Activated naive CD8-positive, alpha-beta T cell treated with anti-CD3 and anti-CD28 coated beads, Interleukin-2, amount 10 ng/mL, durations not matched to agents 7 days and 5 days (primary cell): ENCODE measurements at places on chromosomes 3 and 15. TPM values are rescaled to one million over a fixed set of nuclear protein-coding genes. Genes with fewer than 3 reads are reported as not detected.

GRCh38 chr15:67066041-67066958, 898 bp downstream of the SMAD3 start:
- DNase-seq: peak; percentile 57

DNA sequence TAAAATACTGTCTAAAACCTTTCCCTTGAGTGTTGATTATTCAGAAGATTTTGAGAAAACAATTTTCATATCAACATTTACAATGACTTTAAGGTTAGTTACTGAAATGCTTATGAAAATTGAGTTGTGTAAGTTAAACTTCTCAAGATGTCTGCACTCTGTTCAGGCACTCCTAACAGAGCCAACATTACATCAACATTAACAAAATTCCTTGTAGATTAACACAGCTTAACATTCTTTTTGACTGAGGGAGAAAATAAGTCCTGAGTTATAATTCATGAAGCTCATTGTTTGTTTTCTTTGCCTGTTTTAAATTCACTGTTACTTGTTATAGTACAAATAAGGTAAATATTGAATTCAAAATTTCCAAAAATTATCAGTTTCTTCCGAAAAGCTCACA, 9.0 kb downstream of the ACKR4 start:
- DNase-seq: no peak

DNA sequence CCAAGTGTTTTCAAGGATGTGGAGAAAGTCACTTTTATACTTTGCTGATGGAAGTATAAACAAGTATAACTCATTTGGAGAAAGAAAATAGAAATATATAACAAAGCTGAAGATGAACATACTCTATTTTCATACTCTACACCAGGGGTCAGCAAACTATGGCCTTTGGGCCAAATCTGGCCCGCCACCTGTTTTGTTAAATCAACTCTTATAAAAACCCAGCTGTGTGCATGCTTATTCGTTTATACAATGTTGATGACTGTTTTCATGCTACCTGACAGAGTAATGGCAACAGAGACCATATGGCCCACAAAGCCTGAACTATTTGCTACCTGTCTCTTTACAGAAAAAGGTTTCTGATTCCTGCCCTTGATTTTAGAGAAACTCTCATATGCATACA, 124.0 kb downstream of the NR1D2 start:
- no peak for DNase-seq

The CCR9 gene
- 21.6 TPM for total RNA-seq

- no peak for DNase-seq
These were observed 103.1 kb downstream of the LRIG1 start for GRCh38 chr3:66397745-66398144.

DNA sequence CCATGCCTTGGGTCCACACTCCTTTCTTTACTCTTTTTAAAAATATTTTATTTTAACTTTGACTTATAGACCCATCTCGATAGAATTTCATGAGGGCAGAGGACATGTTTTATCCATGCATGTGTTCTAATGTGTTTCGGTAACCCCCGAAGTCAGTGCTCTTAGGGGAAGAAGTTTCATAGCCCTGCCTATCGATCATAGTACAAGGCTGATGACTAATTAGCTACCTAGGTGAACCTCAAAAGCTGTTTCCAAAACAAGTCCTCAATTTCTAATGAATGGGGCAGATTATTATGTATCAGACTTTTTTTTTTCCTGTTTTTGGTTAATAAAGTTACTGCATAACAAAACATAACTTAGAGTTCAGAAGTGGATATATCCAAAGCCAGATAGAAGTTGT, 82.0 kb downstream of the MBNL1 start:
- DNase-seq: no peak

The SAXO2 gene
- 1.3 TPM for total RNA-seq

The SLC2A2 gene
- total RNA-seq: not detected

DNA sequence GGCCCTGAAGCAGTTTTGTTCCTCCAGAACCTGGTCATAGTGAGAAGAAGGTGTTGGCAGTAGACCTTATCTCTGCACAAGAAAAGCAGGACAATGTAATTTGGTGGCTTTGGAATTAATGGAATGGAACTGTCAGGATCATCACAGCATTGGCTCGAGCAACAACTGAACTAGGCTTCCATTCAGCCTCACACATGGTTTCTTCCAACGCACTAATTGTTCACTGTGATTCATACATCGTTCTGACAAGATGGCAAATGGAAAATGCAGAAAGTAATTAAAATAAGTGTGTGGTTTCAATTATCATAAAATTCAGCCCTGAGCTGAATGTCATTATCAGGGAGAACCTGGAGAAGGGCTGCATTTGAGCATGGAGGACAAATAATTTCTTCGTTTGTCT, 80.6 kb downstream of the MFSD1 start:
- no peak for DNase-seq

DNA sequence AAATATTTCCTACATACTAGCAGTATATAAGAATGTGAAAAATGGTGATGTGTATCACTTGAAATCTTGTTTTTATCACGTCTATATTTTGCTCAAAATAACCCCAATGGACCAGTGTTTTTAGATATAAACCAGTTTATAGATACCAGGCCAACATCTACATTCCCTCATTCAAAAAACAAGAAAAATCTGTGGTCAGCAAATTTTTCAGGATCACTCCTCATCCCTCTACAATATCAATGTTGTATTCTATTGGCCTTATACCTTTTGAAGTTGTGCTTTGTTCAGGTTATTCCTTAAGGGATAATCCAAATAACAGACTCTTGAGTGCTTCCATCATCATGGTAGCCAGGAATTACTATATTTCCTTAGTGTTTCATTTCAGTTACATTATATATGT, 332.9 kb upstream of the ARRDC4 start:
- no peak for DNase-seq

DNA sequence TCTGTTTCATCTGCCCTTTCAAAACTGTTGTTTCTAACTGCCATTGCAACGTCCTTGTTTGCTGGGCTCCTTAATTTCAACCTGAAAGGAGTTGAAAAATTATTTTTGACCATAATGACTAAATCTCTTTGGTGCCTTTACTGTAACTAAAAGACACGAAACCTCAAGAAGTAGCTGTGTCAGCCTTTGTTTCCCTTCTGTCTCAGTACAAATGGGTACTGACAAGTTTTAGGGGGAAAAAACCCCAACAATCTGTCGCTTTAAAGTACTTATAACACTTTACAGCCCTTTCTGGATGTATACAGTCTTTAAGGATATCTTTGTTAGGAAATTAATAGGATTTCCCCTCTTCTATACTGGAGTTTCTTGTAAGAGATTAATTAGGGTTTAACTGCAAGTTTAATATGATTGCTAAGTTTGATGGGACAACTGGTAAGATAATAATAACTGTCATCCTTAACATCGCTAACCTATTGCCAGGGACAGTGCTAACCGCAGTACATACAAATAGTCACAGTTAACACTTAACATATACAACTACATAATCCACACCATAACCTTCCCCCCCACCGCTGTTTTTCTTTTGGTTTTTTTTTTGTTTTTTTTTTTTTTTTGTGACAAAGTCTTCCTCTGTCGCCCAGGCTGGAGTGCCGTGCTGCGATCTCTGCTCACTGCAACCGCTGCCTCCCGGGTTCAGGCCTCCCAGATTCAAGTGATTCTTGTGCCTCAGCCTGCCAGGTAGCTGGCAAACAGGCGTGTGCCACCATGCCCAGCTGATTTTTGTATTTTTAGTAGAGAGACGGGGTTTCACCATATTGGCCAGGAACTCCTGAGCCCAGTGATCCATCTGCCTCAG, 1.7 kb downstream of the GXYLT2 start:
- DNase-seq: no peak

DNA sequence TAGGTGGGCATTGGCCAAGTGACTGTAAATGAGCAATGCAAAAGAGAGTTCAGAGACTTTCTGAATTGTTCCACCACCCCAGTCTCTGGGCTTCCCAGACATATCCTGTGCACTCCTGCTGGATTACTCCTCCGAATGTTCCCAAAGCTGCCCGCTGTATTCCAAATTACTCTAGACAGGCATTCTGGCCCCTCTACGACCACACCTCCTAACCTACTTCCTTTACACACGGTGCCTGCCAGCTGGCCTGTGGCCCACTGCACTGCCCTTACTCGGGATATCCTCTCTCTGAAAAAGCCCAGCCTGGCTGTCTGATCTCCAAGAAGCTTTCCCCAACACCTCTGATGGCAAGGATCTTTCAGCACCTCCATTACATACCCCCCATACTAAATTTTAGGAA, 66.6 kb downstream of the DUT start:
- no peak for DNase-seq

- no peak for DNase-seq
These were observed 16.4 kb upstream of the SLC35G2 start for GRCh38 chr3:136802481-136802996.

The PLOD2 gene
- total RNA-seq: 0.42 TPM

- no peak for DNase-seq
These were observed 363.4 kb downstream of the LRTM1 start for GRCh38 chr3:54564374-54564925.

The SYNPR gene
- total RNA-seq: not detected

DNA sequence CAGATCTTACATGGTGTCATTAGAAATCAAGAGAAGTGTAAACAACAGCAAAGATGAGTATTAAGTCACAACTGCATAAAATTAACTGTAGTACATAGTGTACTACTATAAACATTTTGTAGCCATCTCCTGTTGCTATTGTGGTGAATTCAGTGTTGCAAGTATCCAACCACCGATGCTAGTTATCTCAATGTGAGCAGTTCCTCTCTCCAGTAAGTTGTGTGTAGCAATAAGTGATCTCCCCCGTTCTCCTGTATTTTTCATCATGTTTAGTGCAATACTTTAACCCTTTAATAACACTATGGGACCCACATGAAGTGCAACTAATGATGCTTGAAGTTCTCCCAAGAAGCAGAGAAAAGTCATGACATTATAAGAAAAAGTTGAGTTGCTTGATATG, 264.7 kb upstream of the KCNH8 start:
- DNase-seq: no peak

- no peak for DNase-seq
These were observed 21.2 kb upstream of the SUCNR1 start for GRCh38 chr3:151852074-151852811.

The ATP13A4 gene
- total RNA-seq: 4.0 TPM

- DNase-seq: no peak
These were observed 34.0 kb upstream of the TBL1XR1 start for GRCh38 chr3:177231242-177231641.
